ENCODE measurements at places on chromosomes 12 and 14. TPM values are rescaled to one million over a fixed set of nuclear protein-coding genes. Genes with fewer than 3 reads are reported as not detected.

DNA sequence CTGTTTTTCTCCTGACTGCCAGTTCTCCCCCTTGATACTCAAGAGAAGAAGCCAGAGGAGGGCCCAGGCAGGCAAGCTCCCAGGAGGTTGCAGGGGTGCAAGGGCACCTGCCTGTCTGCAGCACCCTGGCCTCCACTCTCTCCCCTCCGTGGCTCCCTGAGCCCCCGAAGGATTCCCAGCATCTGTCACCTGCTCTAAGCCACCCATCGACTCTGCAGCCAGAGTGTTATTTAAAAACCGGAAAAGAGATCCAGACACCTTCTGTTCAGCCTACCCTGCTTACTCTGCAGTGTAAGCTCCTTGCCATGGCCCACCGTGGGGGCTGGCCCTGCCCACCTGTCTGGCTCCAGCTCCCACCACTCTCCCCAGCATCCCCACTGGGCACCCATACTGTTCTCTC is 121.4 kb downstream of the KSR2 start:
- DNase-seq = no peak

The OR6C68 gene
- not detected for total RNA-seq

- DNase-seq = no peak
Observed at GRCh38 chr14:101008631-101009336, 105.3 kb upstream of the RTL1 start.

DNA sequence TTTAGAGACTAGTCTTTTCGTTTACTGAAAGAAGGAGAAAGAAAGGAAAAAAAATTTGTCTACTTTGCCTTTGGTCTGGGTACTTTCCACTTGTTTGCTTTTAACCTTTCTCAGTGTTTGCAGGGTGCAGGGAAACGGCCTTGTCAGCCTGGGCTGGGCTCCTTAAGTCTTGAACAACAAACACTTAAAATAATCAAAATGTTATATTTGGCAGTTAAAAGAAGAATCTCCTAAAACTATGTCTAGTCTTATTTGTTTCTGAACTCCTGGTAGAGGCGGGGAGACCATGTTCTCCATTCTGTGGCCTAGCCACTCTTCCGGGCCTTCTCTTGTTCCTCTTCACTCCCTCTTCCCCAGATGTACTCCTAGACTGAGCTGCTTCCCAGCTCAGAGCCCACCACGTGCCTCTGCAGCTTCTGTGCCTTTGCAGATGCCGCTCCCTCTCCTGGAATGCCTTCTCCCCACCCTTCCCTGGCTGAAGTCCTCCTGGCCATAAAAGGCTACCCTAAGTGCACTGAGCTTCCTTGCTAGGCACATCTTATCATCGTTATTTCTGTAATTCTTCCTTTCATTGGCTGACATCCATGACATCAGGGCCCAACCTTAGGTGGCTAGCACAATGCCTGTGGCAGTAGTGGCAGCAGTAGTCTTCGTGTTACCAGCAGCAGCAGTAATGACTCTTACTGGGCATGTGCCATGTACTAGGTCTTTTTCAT is 432.9 kb downstream of the ZFP36L1 start:
- peak; percentile 75 for DNase-seq

GRCh38 chr14:50954811-50955372 is 10.6 kb upstream of the PYGL start:
- no peak for DNase-seq

- DNase-seq = no peak
Observed at GRCh38 chr14:33449703-33450395, 501.0 kb downstream of the EGLN3 start.

DNA sequence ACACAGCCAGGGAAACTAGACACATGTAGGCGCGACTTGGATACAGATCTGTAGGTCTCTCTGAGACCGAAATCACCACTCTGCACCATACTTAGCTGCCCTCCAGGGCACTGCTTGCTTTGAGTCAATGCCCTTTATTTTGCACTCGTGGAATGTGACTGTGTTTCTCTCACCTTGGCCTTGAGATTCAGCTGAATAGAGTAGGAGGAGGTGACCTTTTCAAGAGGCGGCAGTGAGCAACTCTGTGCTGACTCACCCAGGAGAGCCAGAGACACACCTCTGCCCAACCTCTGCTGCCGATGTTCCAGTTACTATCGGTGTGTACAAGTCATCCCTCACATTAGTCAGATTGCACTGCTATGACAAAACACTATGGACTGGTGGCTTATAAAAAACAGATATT is 583.4 kb downstream of the VRK1 start:
- DNase-seq = no peak

DNA sequence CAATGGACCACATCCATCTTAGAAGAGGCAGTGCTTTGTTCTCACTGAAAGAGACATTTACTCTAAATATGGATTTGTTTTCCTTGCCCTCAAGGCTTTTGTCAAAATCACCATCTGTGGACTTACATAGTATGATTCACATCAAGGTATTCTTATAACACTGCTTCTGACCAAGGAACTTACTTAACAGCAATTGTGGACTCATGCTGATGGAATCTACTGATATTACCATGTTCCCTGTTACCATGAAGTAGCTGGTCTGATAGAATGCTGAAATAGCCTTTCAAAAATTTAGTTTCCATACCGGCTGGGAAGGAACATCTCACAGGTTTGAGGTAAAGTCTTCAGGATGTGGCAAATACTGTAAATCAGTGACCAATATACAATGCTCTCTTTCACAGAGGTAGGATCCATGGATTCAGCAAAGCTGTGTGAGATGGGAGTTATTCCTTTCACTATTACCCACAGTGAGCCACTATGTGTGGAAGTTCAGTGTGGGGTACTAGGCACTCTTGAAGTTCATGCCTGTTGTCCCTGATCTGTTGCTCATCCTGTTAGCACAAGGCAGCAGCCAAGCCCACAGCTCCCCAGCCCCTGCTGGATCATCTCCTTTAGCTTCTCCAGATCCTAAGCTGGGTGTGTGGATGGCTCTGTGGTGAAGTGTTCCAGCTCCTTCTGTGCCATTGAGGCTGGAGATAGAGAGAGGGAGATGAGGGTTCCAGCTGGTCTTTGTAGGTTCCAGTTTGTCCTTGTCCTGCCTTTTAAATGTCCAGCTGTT is 126.4 kb downstream of the ATP23 start:
- DNase-seq = no peak

Data from ascending aorta (tissue), 2 donors.